Activated CD4-positive, alpha-beta T cell treated with anti-CD3 and anti-CD28 coated beads for 24 hours (primary cell): ENCODE measurements at places on chromosomes 1 and 21.

- no peak for DNase-seq
Observed at GRCh38 chr1:213779228-213779627, 208.5 kb upstream of the PROX1 start.

GRCh38 chr21:34520764-34521508 lies 8.9 kb upstream of the KCNE1 start:
- no peak for DNase-seq

DNA sequence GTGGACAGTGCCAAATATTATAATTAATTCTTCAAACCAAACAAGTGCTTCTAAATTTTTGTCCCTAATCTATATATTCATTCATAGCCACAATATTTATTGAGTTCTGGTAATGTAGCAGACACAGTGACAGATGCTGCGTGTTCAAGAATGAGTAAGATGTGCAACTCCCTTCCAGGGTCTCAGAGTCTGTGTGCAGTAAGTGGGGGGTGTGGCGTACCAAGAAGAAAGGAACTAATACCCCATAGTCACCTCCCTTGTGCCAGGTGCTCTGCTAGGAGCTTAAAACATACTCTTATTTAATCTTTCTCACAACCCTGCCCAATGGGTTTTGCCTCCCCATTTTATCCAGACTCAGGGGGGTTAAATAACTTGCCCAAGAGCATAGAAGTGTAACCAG lies 358.7 kb downstream of the BARHL2 start:
- no peak for DNase-seq

- peak; percentile 66 for DNase-seq
Observed at GRCh38 chr21:31580866-31581276, 78.6 kb upstream of the SOD1 start.

- no peak for DNase-seq
Observed at GRCh38 chr1:21301794-21302440, 11.7 kb upstream of the ECE1 start.

DNA sequence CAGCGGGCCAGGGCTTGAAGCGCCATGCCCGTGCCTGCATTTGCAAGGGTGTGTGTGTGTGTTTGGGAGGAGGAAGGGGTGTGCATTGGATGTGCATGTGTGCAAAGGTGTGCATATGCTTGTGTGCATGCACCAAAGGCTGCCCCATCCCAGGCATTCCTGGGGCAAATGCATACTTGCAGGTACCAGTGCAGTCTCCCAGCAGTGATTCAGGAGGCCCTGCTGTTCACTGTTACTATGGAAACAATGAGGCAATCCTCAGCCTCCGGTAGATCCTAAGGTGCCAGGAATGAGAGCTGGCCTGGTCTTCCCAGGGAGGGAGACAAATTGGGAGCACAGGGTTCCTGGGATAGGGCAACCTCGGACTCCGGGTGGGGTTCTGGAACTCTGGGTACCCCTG lies 7.5 kb upstream of the FNDC5 start:
- no peak for DNase-seq

GRCh38 chr1:161952607-161953172 lies 71.0 kb downstream of the OLFML2B start:
- no peak for DNase-seq

DNA sequence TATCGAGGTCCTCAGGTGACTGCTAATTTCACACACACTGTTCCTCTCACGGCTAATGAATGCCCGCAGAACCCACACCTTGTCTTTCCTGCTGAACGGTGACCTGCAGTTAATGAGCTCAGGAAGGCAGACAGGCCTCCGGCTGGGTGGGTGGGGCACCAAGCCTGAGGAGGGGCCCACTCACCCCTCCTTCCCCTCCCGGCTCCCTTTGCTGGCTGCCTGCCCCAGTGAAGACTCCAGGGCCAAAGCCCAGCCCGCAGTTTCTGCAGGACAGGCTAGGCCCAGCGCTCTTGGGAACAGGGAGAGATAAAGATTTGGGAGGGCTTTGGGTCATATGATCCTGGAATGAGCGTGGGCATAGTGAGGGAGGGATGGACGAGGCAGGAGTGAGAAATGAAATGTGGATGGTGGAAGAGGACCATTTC lies 26.4 kb downstream of the FOXO6 start:
- DNase-seq: no peak

GRCh38 chr1:24048205-24048869 lies 63.6 kb downstream of the MYOM3 start:
- no peak for DNase-seq

DNA sequence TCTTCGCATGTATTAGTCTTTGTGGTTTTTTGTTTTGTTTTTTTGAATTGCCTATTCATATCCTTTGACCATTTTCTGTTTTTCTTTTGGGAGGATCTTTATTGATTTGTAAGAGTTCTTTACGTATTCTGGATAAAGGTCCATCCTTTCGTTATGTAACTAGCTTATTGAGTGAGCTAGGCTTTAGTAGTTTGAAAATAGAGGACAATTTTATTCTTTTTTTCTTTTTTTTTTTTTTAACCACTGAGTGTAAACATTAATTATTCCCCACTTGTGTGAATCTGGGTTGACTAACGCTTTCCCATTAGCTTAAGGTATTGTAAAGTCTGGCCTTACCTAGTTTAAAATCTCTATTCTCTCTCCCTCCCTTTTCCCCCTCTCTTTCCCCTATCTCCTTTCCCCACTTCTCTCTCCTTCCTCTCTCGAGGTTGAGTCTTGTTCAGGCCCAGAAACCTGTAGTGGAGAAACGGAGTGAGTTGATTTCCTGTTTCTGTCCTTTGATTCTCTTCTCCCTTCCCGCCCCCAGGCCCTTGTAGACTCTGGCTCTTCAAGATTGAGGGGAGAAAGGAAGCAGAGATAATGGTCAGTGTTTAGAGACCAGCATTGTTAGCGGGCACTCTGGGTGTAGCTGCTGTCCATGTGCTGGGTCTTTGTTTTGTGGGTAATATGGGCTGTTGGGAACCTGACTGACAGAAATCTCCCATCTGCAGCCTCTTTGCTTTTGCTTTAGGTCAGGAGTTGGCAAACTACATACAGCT lies 1.5 kb downstream of the MORC3 start:
- no peak for DNase-seq

- no peak for DNase-seq
Observed at GRCh38 chr1:16116002-16116401, 39.9 kb downstream of the EPHA2 start.

- no peak for DNase-seq
Observed at GRCh38 chr1:165161130-165161529, 195.4 kb downstream of the LMX1A start.

DNA sequence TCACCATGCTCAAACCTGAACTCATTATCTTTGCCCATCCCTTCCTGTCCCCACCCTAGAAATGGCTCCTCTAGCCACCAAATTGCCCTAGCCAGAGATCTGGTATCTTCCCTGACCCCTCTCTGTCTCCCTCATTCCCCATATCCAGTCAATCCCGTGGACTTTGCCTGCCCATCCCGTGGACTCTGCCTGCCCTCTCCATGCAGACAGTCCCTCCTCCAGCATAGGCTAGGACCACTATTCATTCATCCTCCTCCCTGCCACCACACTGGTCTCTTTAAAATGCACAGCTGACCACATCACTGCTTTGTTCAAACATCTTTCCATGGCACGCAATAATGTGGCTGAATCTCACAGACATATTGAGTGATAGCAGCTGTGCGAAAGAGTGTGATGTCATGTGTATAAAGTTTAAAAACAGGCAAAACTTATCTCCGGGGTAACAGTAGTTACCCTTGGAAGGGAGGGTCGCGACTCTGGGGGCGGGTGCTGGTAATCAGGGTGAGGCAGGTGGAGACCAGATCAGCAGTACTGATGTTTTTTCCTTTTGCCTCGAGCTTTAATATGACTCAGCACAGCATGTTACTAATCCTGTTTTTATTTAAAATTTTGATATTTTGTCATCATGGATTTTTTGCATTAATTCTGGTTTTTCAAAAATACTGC lies 4.8 kb upstream of the SLC2A1 start:
- no peak for DNase-seq

DNA sequence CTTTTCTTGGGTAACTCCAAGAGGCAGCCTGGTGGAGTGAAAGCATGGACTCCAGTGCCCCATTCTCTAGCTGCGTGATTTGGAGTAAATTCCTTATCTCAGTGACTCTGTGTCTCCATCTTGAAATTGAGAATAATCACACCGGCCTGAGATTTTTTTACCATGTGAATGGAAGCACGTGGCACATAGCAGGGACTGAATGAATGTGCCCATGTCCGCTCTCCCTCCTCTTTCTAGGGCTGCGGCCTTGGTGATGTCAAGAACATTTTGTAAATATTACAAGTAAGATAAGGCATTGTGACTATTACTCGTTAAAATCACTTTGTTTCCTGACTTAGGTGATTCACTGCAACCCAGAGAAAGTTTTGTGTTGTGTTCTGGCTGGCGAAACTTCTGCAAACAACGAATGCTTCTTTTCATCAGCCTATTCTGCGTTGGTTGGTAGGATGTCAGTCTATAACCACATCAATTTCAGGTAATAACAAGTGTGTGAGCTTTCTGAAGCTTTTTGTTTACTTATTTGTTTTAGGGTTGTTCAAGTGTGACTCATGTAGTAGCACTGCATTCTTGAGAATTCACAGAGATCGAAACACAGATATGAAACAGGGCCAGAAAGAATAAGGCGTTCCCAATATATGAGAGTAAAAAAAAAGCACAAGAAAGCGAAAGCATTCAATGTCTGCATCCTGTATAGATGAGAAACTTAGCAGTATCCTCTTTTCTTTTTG lies 135.7 kb upstream of the SLC45A1 start:
- no peak for DNase-seq

GRCh38 chr1:246483569-246483933 lies 23.5 kb downstream of the SMYD3 start:
- no peak for DNase-seq

DNA sequence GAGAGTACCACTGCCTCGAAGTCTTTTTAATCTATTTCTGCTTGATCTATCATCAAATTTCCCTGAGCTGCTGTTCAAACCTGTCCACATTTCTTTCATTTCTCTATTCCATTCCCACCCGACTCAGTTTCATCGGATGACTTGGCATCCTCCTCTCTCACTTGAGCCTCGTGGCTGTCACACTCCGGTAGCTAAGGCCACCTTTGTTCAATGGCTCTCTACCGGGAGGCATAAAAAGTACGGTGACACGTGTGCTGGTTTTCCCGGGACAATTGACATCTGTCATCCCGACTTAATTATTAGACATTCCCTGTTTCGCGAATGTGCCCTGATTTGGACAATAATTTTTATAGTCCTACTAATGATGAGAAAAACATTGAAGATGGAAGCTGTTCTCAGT lies 22.6 kb downstream of the MIS18A start:
- DNase-seq: no peak

GRCh38 chr1:178726545-178726944 lies 1.5 kb downstream of the RALGPS2 start:
- DNase-seq: no peak

DNA sequence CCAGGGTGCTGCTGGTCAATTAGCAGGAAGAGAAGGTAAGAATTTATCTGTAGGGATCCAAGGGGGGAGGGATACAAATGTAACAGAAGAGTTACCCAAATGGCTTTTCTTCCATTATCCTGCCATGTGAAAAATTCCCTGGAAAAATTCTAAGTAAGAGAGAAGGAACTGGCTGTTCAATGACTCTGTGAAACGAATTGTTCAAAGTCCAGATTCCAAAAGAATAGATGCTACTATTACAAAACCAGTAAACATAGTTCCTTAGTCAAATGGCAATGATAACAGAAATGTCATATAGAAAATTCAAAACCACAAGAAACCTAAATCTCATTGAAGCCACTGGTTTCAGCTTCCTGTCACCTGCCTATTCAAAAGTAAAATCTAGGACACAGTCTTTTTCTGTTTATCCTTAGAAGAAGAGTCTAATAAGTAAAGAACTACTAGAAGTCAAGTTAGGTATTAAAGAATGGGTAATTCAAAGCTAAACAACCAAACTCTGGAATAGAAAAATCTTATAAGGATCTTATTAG lies 102.6 kb downstream of the ZNF644 start:
- DNase-seq: no peak

GRCh38 chr1:168134642-168135041 lies 2.1 kb downstream of the GPR161 start:
- no peak for DNase-seq

DNA sequence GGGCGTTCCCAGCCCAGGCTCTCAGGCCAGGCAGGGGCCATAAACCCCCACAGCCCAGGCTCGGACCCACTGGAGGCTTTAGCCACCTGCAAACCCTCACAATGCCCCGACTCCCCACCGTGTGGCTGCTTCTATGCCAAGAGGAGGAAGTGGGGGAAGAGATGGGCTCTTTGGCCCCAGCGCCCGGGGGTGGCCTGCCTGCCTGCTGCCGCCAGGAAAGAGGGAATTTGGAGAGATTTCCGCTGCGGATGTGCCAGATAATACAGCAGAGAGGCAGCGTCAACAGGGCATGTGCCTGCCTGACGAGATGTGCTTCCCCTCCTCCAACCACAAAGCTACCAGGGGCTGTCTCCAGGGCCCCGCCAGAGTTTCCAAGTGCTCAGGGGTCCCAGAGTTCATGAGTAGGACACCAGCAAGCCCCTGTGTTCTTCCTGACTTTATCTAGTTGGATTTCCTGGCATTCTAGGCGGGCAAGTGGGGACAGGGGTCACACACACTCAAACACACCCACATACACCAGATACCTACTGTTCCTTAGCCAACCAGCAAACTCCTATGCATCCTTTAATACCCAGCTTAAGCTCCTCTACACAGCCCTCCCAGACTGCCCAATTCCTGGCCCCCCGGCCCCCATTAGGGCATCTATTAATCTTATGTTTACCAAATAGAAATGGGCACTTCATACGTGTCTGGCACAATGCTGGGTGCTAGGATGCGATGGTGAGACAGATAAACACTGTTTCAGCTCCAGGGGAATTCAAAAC lies 14.1 kb downstream of the EPHA2 start:
- DNase-seq: no peak

- DNase-seq: no peak
Observed at GRCh38 chr1:223219846-223220610, 77.0 kb upstream of the TLR5 start.

DNA sequence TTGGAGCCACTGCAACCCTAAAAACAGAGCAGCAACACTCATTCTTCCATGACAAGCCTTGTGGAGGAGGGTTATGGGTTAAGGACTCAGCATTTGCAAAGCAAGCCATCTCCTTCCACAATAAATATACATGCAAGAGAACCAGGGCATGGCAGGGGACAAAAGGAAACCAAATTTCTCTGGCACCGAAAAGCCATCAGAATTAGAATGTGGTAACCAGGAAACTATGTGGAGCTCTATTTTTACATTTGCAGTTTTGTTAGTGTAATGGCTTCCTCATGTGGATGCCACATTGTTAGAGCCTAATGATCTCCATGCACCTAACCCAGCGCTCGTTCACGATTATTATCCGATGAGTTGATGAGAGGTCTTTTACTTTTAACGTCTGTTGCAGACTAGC lies 91.7 kb downstream of the NAV1 start:
- DNase-seq: no peak

- DNase-seq: no peak
Observed at GRCh38 chr1:47677241-47677940, 239.5 kb downstream of the FOXD2 start.
